ENCODE measurements at places on chromosomes 3 and 15.

DNA sequence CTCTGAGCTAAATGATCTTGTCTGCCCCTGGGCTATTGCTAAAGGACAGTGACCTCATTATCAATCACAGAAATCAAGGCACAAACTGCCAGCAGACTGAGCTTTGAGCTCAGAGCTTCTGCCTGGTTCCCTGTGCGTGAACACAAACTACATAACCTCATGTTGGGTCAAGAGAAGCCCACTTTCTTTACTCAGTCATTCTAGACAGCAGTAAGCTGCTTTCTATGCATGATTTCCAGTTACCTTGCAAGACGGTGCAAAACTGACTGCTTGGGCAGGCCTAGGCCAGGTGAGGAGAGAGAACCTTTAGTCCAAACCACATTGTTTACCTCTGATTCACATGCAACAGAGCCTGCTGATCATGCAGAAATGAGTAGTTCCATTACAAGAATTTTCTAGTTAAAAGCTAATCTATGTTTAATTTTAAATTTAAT lies 75.1 kb downstream of the ARRDC4 start:
- no peak for DNase-seq

DNA sequence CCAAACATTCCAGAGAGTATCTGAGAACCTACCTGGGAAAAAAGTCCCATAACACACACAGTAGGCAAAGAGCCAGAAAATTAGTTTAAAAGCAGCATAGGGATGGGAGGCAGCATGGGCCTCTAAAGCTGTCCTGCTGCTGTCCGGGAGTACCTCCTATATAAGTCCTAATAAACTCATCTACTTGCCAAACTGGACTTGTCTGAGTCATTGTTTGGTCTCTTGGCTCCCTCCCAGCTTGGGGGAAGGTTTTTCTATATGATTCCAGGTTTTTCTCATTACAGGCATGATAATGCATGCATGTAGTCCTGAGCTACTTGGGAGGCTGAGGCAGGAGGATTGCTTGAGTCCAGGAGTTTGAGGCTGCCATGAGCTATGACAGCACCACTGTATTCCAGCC lies 17.5 kb upstream of the HACD2 start:
- DNase-seq, result no peak

DNA sequence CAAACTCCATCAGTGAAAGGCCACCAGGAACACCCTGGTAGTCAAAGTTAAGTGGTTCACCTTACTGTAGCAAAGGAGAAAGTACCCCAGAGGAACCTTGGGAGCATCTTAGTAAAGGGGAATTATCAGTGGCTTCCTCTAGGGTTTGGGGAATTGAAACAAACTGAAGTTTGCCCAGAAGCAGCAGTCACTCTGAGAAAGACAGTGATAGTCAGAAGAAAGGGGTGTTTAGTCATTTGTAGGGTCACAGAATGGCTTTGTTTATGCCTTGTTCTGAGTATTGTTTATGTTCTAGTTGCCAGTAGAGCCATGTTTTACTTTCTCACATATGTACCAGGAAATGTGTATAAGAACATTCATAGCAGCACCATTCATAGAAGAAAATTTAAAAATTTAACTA lies 93.8 kb downstream of the FHIT start:
- DNase-seq, result no peak

GRCh38 chr3:197025736-197026480 lies 3.7 kb downstream of the MELTF start:
- DNase-seq, result no peak

DNA sequence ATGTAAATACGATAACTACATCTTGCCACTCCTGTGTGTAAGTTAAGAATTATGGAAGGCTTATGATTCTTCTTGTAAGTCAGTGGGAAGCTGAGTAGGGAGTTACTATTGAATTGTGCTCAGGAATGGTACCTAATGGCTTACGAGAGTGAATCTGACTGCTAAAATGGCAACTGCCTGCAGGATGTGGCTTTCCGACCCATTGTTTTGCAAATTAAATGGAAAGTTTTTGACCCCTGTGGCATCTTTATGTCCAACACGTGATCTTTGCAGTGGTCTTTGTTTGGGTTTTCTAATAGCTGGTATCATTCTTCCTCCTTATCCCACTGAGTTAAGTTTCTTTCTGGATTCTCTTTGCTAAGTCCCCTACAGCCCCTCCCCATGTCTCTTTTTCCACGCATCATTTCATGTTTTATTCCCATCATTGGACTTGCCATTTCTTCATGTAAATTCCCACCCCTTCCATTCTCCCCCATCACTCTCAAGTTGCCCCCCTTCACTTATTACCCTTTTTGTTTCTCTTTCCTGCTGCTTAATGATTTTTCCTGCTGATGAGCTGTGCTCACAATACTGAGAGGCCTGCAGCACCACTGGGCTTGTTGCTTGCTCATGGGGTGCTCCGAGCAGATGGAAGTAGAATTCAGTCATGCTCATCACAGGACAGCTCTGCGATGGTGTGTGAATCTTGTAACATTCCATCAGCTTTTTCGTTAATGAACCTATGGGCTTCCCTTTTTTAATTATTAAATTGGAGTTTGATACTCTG lies 428.2 kb upstream of the IL12A start:
- DNase-seq, result no peak

- DNase-seq, result no peak
Observed at GRCh38 chr15:46607077-46607476, 972.2 kb downstream of the SQOR start.

DNA sequence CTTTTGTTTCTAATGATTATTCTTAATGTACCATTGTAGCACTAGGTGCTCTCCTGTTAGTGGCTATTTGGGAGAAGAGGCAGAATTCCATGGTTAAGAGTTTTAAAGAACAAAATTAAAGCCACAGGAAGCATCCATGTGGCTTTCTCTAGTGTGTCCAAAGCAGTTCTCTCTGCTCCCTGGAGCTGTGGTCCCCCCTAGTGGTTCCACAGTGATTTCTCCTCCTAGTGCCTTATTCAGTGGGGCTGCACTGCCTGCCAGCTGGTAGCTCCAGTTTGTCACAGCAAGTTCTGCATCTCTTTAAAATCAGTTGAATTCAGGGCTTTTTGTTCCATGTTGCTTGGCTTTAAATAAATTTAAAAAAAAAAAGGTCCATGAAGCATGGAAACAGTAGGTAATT lies 39.6 kb upstream of the FAM98B start:
- DNase-seq, result no peak

- DNase-seq, result no peak
Observed at GRCh38 chr3:183688874-183689273, 8.7 kb upstream of the YEATS2 start.

GRCh38 chr15:91852741-91853510 lies 582 bp upstream of the SLCO3A1 start:
- DNase-seq, result peak; percentile 54

DNA sequence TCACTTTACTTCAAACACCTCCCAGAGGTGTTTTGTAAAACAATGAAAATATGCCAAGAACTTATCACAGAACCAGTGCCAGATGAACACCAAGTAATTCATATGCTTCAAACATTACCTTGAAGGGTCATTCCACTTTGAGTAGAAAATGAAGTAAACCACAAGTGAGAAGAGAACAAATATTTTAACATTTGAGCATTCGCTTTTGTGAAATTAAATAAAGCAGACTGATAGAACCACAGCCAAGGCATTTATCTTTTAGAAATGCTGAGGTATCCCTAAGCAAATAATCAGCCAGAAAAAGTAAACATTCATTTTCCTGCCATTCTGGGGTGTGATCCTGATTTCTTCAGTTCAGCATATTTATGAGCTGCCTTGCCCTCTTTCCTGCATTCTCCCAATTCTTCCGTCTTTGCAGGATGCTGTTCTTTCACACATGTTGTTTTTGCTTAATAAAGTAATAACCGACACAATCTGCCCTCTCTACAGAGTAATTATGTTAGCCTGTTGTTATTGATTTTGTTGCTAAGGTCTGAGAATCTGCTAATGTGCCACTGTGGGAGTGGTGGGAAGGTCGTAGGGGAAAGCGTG lies 235.6 kb upstream of the TGFBR2 start:
- DNase-seq, result no peak

DNA sequence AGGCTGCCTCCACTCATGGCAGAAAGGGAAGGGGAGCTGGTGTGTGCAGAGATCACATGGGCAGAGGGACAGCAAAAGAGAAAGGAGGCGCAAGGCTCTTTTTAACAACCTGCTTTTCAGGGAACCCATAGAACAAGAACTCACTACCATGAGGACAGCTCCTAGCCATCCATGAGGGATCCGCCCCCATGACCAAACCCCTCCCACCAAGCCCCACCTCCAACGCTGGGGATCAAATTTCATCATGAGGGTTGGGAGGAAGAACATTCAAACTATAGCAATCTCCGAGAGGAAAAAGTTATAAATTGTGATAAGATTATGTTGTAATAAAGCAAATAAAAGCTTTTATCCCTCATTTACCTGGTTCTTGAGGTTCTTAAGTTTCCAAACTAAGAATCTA lies 84.7 kb upstream of the LMCD1 start:
- no peak for DNase-seq

Data from stimulated activated CD8-positive, alpha-beta memory T cell treated with anti-CD3 and anti-CD28 coated beads, Interleukin-4, amount 100 ng/mL, for 24 hours (primary cell).